Hippocampal formation (tissue), 2 donors: ENCODE measurements at places on chromosomes 13 and 19.
A peak's percentile ranks its signal among the peaks of the same experiment; 100 is the strongest.

DNA sequence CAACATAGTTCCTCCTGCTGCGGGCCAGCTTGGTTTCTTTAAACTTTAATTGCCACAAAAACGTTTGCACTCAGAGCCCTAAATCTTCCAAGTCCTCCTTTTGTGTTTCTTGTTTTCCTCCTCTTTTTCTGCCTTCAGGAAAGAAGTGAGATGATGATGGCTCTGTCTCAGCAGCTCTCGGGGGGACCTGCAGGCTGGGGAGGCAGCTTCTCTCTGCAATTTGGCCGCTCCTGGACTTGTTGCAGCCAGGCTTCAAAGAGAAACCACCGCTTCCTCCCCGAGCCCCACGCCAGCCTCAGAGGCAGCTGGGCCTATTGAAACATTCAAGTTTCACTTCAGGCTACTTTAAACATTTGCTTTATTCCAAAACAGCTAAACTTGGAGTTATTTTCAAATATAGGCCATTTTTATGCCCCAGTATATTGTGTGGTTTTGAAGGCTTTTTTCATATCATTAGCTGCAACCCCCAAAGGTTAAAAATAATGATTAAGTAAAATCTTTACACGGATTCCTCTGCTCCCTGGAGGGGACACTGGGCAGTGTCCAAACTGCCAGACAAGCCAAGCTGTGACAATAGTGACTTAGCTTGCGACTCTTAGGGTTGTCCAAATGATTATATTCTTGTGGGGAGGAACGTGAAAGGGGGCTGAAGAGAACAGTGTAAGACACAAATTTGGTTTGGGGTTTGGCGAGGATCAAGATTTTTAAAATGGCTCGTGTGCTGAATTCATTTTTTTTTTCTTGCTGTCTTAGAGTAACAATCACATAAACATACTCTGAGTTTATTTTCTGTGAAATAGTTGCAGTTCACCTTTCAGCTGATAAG lies 330.8 kb downstream of the DLEU7 start:
- peak; percentile 52 for DNase-seq

GRCh38 chr13:46647512-46648065 lies 94.6 kb downstream of the LRCH1 start:
- DNase-seq = no peak

- DNase-seq = no peak
Observed at GRCh38 chr19:1151037-1151724, 22.9 kb downstream of the SBNO2 start.

DNA sequence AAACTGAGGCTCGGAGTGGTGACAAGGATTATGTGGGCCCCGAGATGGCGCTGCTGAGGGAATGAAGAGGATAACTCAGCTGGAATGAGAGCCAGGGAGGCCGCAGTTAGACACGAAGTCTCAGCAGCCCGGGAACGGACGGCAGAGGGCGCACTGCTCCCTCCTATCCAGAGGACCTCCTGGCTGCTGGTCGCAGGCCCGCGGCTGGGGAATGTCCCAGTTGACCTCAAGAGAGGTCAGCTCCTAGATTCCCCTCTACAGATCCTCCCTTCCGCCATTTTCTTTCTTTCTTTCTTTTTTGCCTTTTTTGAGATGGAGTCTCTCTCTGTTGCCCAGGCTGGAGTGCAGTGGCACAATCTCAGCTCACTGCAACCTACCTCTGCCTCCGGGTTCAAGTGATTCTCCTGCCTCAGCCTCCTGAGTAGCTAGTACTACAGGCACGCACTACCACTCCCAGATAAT lies 24.1 kb upstream of the ASPDH start:
- DNase-seq = peak; percentile 68

- no peak for DNase-seq
Observed at GRCh38 chr19:55483706-55484592, 1.0 kb upstream of the NAT14 start.
